ENCODE measurements at places on chromosomes 3 and 15.

GRCh38 chr15:101727186-101727585 lies 2.9 kb upstream of the TARS3 start:
- DNase-seq = no peak

GRCh38 chr3:147872568-147872967 lies 463.4 kb downstream of the ZIC1 start:
- DNase-seq = no peak

- DNase-seq = no peak
These were observed 1.5 kb downstream of the GRM2 start for GRCh38 chr3:51708216-51708845.

- DNase-seq = no peak
These were observed 481 bp upstream of the DYNC1LI1 start for GRCh38 chr3:32571192-32571485.

DNA sequence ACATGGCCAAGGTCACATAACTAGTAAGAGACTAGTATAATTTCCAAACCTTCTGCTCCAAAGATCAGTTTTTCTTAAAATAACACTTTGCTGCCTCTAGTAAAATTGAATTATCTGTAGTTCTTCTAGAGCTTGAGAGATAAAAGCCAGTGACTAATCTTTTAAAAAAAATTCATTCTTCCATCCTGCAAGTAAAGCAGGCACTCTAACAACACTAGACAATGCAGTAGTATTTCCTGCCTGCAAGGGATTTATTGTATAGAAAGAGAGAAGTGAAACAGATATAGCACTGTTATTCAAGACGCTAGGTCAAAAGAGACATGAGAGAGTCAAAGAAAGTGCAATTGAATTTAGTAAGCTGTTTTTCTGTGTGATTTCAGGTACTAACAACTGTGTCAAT lies 159.5 kb upstream of the TBC1D5 start:
- no peak for DNase-seq

GRCh38 chr3:77254967-77255831 lies 215.3 kb downstream of the ROBO2 start:
- peak; percentile 60 for DNase-seq

GRCh38 chr3:182796310-182796709 lies 3.0 kb downstream of the ATP11B start:
- DNase-seq = no peak

DNA sequence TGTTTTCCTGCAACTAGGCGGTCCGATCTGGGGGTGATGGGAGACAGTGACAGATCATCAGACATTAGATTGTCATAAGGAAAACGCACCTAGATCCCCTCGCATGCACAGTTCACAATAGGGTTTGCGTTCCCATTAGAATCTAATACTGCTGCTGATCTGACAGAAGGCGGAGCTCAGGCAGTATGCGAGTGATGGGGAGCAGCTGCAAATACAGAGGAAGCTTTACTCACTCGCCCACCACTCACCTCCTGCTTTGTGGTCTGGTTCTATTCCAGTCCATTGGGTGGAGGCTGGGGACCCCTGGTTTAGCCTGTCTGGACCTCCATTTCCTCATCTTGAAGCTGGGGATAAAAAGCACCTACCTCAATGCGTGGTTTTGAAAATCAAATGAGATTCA lies 437.5 kb upstream of the PROK2 start:
- DNase-seq = no peak

DNA sequence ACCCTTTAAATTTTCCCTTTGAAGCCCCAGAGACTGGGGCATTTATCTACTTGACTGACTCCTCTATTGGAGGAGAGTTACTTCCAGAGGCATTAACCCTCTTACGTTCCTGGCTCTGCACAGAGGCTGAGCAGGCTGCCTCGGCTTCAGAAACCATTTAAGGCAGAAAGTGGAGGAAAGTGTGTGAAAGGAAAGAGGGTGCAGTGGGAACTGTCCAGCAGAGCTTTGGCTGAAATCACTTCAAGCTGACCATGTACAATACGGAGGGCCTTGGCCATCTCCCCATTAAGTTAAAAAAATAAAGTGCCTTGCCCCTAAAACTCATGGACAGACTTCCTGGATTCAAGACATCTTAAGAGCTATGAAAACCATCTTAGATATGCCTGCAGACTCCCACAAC lies 238.7 kb downstream of the SV2B start:
- peak; percentile 35 for DNase-seq

DNA sequence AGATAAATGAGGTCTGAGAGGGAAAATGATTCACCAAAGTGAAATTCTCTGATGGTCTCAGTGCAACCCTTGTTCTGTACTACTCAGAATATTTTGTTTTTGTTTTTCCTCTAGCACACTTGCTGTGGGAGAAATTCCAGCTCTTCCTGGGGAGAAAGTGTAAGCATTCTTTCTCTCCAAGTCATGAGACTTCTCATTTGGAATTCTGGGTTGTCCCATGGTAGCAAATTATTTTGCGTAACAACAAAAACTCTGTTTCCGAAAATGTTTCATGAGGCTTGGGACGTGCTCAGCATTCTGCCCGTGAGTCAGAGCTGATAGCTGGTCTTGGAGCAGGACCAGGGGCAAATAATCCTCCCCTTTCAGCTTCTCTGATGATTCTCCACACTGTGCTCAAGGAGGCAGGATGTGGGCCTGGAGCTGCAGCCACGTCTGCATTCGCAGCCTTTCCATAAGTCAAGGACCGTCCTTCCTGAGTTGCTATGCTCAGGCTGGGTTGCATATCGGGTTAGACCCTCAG lies 70.3 kb downstream of the SENP2 start:
- DNase-seq = peak; percentile 82

DNA sequence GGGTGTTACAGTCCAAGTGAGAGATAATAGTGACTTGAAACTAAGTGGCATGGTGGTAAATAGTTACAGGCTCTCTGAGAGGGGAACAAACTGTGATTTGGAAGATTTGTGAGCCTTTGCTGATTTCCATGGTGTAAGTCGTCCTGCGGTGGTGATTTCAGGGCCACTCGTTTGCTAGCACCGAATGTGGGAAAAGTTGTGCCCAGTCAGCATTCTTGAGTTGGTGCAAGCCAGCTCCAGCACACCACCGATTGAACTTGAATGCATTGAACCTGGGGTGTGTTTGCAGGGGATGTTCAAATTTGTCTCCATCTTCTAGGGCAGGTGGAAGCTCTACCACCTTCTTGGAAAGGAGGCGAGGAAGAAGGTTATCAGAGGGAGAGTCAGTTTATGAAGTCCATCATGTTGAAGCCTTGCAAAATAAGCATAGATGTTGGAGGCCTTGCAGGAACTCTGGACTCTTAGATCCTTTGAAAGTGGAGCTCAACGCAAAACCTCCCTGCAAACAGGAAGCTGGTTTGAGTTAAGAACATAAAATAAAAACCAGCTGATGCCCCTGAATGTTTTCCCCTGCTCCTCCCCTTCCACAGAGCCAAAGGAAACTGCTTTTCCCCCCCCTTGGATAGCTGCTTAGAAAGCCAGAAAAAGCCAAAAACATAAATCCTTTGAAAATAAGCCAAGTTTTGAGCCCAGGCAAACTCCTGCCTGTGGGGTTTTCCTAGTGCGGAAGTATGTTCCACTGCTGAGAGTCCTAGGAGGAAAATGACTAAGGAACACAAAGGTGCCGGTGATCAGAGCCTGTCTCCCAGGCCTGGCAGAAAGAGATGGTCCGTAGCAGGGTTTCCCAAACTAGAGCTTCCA lies 21.9 kb downstream of the MAPKBP1 start:
- DNase-seq = no peak
